ENCODE measurements at places on chromosomes 4 and X.

DNA sequence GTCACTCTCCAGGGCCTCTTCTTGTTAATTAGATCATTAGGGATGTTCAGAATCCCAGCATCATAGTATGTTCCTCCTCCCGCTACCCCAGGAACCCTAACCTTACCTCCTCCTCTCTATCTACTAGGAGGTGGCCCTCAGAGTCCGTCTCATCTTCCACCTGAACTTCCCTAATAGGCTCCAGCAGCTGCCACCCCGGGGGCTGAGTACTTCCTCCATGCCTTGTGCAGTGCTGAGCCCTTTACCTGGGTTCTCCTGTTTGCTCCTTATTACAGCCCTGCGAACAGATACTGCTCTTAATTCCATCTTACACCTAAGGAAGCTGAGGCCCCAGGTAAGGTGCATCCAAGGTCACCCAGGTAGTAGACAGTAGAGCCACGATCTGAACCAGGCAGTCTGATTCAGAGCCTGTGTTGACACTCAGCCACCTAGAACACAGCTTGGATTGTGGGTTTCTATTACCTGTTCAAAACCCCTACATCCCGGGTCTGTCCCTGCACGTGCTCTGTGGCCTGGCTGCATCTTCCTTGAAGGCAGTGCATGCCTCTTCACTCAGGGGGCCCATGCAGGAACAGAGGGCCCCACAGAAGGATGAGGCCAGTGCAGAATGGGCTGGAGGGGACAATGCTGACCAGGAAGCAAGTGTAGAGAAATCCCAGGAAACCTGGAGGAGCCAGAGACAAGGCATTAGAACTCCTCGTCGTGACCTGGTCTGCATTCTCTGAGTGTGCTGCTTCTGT lies 51.4 kb upstream of the MSANTD1 start:
- no peak for DNase-seq

DNA sequence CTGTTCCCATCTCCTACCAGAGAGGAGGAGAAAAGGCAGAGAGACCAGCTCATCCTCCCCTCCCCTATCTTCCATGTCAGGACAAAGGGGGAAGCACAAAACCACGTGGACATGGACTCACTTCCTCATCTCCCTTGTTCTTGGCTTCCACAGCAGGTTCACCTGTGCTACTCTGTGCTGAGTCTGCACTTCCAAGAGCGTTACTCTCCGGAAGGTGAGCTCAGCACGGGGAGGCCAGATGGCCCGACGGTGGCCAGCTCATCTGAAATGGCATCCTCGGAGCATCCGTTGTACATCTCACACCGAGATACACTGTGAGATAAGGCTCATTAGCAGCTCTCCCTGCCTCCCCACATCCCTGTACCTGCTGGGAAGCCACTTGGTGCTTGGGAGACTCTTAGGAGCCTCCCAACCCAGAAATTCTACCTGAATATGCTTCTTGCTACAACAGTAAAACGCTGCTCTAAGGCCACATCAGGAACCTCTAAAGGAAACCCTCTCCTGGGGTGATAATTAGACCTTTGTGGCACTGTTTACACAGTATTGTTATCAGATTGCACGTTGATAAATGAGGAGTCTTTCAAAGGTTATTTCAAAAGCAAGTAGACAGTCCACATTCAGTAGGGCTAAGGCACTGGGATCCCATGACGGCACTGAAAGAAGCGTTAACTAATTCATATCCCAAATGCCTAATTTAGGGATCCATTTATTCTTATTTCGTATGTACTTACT lies 19.4 kb downstream of the LGI2 start:
- DNase-seq: no peak

DNA sequence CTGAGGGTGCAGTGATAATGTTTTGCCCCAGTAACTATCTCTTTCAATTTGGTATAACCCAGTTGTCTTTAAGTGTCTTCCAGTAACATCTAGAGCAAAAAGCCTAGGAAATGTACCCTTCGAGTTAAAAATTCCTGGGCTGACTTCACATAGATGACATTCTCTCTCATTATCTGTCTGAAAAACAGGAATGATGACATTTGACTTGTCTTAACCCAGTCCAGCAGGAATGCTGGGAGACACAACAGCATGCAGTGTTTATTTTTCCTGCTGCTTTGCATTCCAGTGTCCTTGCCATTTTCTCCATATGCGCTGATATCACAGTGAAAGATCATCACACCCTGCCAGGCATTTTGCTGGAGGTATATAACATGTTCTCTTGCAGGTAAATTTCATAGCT lies 130.0 kb downstream of the SOWAHB start:
- peak; percentile 85 for DNase-seq

DNA sequence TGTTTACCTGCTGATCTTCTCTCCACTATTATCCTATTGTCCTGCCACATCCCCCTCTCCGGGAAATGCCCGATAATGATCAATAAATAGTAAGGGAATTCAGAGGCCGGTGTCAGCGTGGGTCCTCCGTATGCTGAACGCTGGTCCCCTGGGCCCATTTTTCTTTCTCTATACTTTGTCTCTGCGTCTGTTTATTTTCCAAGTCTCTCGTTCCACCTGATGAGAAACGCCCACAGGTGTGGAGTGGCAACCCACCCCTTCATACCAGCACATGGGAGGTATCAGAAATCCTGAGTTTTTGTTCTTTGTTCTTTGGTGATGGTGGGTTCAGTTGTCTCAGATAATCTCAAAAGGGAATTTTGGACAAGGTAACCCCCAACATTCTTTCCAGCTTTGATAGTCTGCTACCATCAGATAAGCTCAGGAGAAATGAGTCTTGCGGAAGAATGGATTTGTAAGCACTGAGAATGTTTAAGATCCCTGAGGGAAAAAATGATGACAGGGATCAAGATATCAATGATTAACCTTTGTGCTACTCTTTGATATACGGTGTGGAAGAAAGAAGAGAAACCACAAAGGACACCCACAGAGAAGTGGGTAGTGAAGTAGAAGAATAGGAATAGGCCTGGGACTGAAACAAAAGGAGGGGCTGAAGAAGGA lies 117.9 kb downstream of the CEP44 start:
- peak; percentile 17 for DNase-seq

DNA sequence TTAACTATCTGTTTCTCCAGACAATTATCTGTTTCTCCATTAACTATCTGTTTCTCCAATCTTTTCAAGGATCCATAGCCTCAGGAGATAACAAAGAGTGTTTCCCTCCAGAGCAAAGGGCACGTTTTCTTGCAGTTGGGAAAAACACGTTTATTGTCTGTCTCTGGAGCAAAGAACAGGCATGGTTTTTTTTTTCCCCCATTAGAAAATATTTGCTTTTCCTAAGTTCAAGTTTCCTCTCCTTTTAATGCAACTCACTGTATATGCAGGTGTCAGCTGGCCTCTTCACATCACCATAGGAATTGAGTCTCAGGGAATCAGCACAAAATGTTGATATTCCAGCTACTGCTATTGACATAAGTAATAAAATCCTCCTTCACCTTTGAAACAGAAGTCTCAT lies 984.4 kb downstream of the RAB28 start:
- no peak for DNase-seq

GRCh38 chr4:10688846-10689245 lies 4.3 kb upstream of the CLNK start:
- no peak for DNase-seq
